ENCODE measurements at places on chromosomes 4 and X. TPM values are rescaled to one million over a fixed set of nuclear protein-coding genes. Genes with fewer than 3 reads are reported as not detected.

GABRG1 gene
- not detected for total RNA-seq

GRCh38 chr4:123236606-123237005 is 160.0 kb upstream of the SPRY1 start:
- no peak for DNase-seq

DNA sequence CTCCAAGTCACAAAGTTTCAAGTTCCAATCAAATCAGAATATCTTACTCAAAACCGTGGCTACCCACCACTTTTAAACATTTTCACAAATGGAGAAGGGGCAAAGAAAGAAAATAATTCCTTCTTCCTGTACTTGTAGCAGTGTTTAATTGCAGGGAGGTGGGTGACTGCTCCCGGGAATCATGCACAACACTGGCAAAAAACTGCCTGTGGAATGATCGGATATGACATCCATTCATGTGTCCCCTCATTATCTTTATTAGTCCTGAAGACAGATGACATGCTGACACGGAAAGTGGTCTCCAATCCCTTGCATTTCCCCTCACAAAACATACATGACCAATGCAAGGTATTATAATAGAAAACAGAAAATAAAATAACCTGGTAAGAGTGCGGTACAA is 2.0 kb downstream of the TSPAN5 start:
- DNase-seq: peak; percentile 20

DNA sequence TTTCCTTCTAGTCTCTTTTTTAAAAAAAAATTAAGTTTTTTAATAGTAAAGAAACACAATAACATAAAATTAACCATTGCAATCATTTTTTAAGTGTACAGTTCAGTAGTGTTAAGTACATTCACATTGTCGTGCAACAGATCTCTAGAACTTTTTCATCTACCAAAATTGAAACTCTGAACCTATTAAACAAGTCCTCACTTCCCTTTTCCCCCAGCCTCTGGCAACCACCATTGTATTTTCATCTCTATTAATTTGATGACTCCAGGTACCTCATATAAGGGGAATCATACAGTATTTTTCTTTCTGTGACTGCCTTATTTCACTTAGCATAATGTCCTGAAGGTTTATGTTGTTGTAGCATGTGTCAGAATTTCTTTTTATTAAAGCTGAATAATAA is 31.8 kb downstream of the MSL3 start:
- DNase-seq: no peak

DNA sequence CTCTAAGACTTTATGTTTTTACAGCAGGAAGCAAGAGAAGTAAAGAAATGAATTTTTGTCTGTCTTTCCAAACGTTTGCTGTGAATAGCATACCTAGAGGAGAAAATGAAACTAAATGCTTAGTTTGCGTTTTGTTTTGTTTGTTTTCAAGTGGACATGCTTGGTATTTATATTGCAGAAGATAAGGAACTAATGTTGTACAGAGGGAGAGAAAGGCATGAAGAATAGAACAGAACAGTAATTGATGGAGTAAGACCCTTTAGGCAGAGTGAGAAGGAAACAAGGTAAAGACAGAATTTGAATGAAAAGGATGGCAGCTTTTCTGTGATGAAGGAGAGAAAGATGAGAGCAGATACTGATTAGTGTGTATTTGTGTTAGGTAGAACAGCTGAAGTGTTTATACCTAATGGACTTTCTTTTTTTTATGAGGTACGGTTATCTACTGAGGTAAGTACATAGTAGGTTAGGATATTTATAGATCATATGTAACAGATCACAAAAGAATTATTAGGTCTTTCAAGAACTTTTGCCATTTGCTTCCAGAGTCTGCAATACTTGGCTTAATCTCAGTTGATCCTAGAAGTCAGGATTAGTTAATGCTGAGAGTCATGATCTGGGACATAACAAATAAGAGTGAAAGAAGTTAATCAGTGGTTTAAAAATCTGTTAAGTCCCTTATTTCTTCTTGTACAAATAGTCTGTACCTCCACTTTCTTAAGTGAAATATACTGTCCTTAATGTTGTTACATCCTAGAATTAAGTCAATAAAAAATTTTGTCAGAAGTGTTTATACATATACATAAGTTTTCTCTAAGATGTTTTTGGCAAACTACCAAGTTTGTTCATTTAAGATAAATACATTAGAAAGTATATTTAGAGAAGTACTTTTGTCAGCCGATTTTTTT is 36.8 kb downstream of the FABP2 start:
- no peak for DNase-seq

DNA sequence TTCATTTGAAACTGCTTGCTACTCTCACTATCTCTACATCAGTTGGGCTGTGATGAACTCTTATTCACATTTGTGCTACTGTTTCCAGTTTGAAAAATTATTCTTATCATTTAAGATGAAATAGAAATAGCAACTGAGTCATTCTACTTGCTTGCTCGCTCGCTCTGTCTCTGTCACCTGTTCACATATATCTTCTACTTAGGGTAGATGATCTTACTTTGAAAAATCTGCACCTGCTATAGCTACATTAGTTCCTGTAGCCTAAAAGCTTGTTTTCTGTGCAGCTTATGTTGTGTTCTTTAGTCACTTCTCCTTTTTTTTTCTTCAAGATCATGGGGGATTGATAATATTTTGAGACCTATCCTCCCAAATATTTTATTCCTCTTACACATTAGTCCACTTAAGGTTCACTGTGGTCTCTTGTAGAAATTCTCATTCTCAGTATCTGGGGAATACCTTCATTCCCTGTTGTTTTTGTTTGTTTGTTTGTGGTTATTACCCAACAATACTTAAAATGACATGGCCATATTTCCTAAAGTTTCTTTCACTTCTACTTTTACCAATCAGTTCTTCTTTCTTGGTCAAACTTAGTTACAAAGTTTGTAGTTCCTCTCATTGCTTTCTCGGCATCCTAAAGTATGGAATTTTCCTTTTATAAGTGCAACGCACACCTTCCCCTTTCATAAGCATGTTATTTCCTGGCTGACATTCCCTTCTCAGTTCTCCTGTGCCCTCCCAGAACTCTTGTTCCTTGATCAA is 36.5 kb downstream of the CLCN5 start:
- DNase-seq: no peak

GRCh38 chr4:43587758-43588157 is 695.2 kb downstream of the GRXCR1 start:
- DNase-seq: no peak

- DNase-seq: no peak
Measured at GRCh38 chrX:116198810-116199209, 28.3 kb downstream of the AGTR2 start.

GRCh38 chr4:5973486-5974220 is 44.6 kb downstream of the C4orf50 start:
- DNase-seq: no peak

CTAG2 gene
- not detected for total RNA-seq

RBM10 gene
- 30.2 TPM for total RNA-seq

- DNase-seq: no peak
Measured at GRCh38 chrX:115038406-115038805, 21.0 kb upstream of the IL13RA2 start.

GRCh38 chr4:76697129-76697803 is 200.7 kb downstream of the SOWAHB start:
- no peak for DNase-seq

EGFL6 gene
- 6.3 TPM for total RNA-seq

- peak; percentile 85 for DNase-seq
Measured at GRCh38 chrX:154712781-154713740, 37.8 kb downstream of the GAB3 start.

- DNase-seq: no peak
Measured at GRCh38 chrX:70253377-70254062, 6.5 kb downstream of the P2RY4 start.

DDIT4L gene
- 1.3 TPM for total RNA-seq

GLOD5 gene
- 2.0 TPM for total RNA-seq

HEPH gene
- total RNA-seq: 21.1 TPM

SLAIN2 gene
- total RNA-seq: 62.8 TPM

EMCN gene
- total RNA-seq: 90.8 TPM

- no peak for DNase-seq
Measured at GRCh38 chr4:73895201-73896175, 26.3 kb downstream of the CXCL1 start.

DNA sequence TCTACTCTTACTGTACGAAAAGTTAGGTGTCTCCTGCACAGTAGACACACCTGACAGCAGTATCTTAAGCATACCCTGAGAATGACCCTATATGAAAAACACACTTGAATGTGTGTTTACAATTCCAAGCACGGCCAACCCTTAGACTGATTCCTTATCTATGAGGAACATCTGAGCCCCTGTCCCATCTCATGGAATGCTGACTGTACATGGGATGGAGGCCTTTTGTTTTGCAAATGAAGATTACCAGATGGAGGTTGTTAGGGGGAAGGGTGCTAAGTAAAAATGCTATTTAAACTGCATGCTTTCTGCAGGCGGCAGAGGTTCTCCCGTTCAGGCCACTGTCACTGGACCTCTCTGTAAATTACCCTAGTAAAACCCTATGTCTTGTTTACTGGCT is 2.2 kb downstream of the PAQR3 start:
- no peak for DNase-seq

- DNase-seq: peak; percentile 26
Measured at GRCh38 chrX:11953615-11954014, 184.7 kb upstream of the FRMPD4 start.

- DNase-seq: no peak
Measured at GRCh38 chrX:153312041-153312440, 9.5 kb downstream of the PNMA6F start.

GRCh38 chrX:129247642-129248041 is 275.6 kb downstream of the SMARCA1 start:
- no peak for DNase-seq

GRCh38 chr4:107734120-107734519 is 14.1 kb upstream of the PAPSS1 start:
- DNase-seq: no peak

GRCh38 chr4:2426711-2427275 is 8.0 kb downstream of the CFAP99 start:
- DNase-seq: no peak

GRCh38 chr4:188417181-188417580 is 277.9 kb downstream of the TRIML1 start:
- no peak for DNase-seq

- no peak for DNase-seq
Measured at GRCh38 chrX:455199-455598, 68.5 kb upstream of the PPP2R3B start.

GRCh38 chrX:3711331-3711917 is 2.0 kb downstream of the PRKX start:
- no peak for DNase-seq

GRCh38 chr4:26420913-26421312 is 69.4 kb downstream of the CCKAR start:
- DNase-seq: no peak

COL4A5 gene
- total RNA-seq: 253 TPM

DNA sequence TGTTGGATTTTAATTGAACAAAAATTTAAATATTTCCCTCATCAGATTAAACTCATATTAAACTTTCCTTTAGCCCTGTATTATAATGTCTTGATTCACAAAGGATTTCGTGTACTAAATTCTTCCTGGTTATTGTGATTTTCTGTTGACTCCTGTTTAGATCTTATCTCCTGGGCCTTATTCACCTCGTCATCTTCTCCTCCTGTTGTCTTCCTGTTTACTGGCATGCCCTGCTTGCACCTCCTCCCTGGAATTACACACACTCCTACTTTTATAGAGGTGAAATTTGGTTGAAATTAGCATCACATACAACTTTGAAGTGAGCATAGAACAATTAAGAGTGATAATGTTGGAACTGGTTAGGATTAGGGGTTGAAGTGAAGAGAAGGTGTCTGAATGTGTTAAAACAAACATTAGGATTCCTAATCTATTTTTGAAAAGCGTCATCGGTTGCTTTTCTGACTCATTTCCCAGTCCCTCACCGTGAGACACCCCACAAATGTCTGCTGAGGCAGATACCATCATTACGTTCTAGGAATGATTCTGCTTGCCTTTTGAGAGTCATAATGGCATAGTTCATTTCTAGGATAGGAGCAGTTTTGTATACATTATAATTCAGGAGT is 32.5 kb downstream of the TLL1 start:
- DNase-seq: no peak

DNA sequence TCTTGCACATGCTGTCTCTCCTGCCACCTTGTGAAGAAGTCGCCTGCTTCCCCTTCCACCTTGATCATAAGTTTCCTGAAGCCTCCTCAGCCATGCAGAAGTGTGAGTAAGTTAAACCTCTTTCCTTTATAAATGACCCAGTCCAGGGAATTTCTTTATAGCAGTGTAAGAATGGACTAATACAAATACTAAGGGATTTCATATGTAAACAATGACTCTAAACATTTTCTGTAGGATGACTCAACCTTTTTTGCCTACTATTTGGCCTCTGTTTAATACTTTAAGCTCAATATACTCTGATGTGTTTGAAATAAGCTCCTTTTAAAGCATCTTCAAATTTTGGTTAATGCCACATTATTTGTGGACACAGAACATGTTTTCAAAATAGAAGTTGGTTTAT is 813.5 kb upstream of the SLIT2 start:
- DNase-seq: no peak

RIBC1 gene
- 12.7 TPM for total RNA-seq

BEX5 gene
- total RNA-seq: 8.8 TPM

DNA sequence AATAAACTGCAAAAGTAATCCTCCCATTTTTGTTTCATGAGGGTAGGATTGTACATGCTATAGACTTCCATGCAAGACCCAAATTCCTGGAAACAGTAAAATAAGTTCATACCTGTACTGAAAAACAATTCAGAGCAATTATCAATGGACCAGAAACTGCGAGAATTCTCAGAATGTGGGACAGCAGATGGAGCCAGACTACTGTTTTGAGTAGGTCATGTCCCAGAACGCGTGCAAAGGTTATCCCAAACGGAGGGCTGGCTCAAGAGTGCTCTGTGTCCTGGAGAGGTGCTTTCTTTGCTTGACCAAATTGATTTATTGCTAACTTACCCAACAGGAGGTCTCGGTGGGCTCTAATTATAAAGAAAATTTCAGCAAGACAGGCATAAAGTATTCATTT is 1.7 kb upstream of the MAGEH1 start:
- DNase-seq: no peak

Data from lung (tissue), 17 donors.